ENCODE measurements at places on chromosomes 13 and 19. TPM values are rescaled to one million over a fixed set of nuclear protein-coding genes. Genes with fewer than 3 reads are reported as not detected.

The NOVA2 gene
- 13.5 TPM for total RNA-seq

The ZNF677 gene
- total RNA-seq, result 3.7 TPM

DNA sequence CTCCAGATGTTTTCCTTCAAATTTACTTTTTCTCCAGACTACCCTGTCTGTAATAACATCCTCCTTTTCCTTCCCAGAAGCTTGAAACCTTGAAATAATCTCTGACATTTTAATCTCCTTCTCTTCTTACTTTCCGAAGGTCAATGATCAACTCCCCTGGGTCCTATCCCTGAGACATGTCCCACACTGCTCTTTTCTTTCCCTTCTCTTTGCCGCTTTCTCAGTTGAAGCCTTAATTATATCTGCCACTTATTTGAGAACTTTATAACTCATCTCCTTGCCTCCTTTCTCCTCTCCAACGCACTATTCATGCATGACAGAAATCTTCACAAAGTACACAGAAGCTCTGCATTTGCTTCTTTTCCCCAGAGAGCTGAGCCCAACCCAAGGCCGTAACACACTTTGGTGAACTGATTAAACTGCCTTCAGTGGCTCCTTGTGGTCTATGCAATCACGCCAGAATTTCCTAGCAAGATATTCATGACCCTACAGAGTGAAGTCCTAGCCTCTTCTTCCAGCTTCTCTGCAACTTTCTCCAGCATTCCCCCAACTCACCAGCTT lies 9.2 kb upstream of the WASF3 start:
- no peak for ATAC-seq

- ATAC-seq, result no peak
Measured at GRCh38 chr19:3518659-3519058, 12.5 kb downstream of the FZR1 start.

The PPP1R13L gene
- 1.5 TPM for total RNA-seq

GRCh38 chr19:35757231-35757748 lies 461 bp upstream of the HSPB6 start:
- ATAC-seq, result peak; percentile 47

The KLK5 gene
- not detected for total RNA-seq

DNA sequence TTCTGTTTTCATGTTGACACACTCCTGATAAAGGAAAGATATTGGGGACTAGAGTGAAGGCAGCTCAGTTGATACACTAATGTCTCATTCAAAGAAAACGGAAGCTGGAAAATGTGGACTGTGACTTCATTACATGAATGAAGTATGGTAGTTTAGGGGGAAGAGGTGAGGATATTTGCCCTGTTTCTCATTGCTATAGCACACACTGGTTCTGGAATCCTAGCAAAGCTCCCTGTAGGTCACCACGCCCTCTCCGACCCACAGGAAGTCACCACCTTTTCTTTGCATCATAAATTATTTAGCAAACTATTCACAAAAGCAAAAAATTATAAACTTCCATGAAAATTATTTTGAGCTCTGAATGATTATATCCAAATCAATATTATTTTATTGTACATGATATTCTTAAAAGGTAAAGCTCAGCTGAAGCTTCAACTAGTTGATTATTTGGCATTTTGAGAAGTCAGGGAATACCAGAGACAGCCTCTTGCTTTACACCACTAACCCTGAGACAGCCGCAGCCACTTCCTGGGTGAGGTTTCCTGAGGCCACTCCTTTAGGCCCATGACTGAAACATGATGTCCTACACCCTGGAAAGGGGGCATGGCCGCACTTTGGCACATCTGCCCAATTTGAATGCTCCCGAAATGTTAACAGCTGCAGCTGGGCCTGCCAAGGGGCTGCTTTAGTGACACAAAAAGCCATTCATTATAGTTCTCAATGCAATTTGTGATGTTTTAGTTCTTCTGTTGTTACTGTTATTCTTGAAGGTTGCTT lies 50.0 kb upstream of the WDFY2 start:
- ATAC-seq, result peak; percentile 98

- no peak for ATAC-seq
Measured at GRCh38 chr13:60733933-60734332, 336.9 kb downstream of the TDRD3 start.

DNA sequence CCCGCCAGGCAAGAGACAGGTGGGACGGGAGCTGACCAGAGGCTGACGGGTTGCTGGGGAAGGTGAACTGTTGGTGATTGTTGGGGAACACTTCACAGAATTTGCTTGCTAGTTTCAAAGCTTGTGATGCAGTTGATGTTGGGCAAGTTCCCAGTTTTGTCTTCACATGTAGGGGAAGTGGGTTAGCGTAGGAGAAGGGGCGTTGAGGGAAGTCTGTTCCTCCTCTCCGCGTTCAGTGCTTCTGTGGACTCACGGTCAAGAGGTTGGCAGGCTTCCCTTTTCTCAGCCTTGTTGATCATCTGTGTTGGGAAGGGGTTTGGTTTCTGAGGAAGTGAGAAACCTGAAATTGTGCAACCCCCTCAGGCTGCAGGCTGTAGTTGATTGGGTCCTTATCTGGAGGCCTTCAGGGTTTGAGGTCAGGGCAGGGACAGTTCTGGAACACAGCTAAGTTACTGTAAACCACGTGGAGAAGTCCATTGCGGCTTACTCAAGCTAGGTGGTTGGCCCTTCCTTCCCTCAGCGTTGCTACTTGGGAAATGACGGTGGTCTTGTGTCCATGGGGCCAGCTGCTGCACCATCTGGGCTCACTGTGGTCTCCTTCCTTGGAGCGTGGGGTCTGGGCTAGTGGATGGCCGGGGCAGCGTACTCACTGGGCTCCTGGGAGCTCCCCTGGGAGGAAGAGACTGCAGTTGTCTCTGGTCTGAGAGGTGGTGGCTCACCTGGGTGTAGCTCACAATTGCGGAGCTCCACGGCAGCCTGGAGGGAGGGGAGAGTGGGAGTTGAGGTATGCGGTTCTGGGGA lies 7.5 kb downstream of the RPS9 start:
- ATAC-seq, result no peak

DNA sequence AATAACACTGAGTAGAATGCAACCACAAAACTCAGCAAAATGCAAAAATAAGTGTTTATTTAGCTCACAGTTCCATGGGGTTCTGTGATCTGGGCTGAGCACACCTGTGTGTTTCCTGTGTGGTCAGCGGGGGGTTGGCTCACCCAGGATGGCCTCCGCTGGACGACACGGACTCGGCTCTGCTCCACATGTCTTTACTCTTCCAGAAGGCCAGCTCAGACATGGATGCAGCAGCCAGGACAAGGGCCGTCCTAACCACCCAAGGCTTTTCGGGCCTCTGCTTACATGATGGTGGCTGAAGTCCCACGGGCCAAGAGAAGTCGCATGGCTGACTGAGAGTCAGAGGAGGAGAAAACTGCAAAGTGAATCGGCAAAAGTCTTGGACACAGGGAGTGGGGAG lies 153.5 kb upstream of the IRS2 start:
- ATAC-seq, result no peak

DNA sequence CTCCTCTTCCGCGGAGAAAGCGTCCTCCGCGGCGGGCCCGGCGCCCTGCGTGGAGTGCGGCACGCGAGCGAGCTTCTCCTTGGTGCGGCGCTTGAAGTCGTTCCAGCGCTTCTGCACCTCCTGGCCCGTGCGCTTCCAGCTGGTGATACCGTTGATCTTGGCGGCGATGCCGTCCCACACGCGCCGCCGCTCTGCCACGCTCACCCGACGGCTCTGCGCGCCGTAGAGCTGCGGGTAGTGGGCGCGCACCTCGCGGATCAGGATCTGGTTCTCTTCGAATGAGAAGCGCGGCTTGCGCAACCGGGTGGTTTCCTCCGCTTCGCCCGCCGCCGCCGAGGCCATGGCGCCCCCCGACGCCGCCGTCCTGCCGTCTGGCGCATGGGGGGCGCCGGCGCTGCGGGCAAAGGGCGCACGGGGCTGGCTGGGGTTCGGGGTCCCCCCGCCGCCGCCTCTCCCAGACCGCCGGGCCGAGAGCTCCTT lies 941 bp downstream of the MYPOP start:
- ATAC-seq, result no peak

DNA sequence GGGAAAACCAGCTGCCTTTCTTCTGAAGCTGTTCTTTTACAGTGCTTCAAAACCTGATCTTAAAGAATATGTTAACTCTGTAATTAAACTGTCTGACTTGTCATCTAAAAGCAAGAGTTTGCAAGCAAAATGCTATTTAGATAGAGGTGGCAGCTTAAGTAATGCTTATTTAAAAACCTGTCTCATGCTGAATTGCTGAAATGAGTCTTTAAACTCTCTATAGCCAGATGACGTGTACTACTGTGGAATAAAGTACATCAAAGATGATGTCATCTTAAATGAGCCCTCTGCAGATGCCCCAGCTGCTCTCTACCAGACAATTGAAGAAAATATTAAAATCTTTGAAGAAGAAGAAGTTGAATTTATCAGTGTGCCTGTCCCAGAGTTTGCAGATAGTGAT lies 22.9 kb downstream of the ITM2B start:
- no peak for ATAC-seq

The CGB5 gene
- total RNA-seq, result not detected

- ATAC-seq, result peak; percentile 56
Measured at GRCh38 chr13:50592412-50593155, 250.9 kb downstream of the DLEU7 start.

- ATAC-seq, result no peak
Measured at GRCh38 chr13:31957772-31958171, 73.8 kb upstream of the FRY start.

- no peak for ATAC-seq
Measured at GRCh38 chr13:46179491-46179908, 2.5 kb downstream of the LCP1 start.

- peak; percentile 17 for ATAC-seq
Measured at GRCh38 chr19:58544591-58545285, 874 bp downstream of the TRIM28 start.

The ZNF547 gene
- total RNA-seq, result 7.8 TPM

GRCh38 chr19:16336571-16336970 lies 11.9 kb downstream of the KLF2 start:
- ATAC-seq, result no peak

GRCh38 chr13:25803641-25804040 lies 248.2 kb downstream of the SHISA2 start:
- no peak for ATAC-seq

The GEMIN7 gene
- total RNA-seq, result 21.1 TPM

GRCh38 chr19:41478171-41478570 lies 35.2 kb downstream of the ERICH4 start:
- no peak for ATAC-seq

DNA sequence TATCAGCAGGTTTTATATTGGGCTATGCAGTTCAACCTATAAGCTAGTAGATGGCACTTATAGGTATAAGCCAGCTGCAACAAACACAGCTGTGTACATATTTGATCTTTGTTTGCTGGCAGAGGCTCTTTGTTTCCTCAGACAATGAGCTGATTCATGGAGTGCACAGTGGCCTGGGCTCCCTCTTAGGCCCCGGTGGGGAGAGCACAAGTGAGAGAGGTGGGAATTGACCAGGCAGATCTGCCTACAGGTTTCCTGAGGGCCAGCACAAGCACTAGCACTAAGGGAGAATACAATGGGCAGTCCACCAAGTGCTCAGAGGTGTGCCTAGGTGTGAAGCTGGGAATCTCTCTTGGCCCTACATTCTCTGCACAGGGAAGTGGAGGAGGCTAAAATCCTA lies 1390.7 kb downstream of the SLITRK5 start:
- ATAC-seq, result no peak

GRCh38 chr13:96672016-96672415 lies 322.3 kb downstream of the OXGR1 start:
- no peak for ATAC-seq

- ATAC-seq, result no peak
Measured at GRCh38 chr19:52307275-52307674, 10.3 kb downstream of the ZNF480 start.

- ATAC-seq, result no peak
Measured at GRCh38 chr13:97478247-97478646, 44.3 kb downstream of the RAP2A start.

DNA sequence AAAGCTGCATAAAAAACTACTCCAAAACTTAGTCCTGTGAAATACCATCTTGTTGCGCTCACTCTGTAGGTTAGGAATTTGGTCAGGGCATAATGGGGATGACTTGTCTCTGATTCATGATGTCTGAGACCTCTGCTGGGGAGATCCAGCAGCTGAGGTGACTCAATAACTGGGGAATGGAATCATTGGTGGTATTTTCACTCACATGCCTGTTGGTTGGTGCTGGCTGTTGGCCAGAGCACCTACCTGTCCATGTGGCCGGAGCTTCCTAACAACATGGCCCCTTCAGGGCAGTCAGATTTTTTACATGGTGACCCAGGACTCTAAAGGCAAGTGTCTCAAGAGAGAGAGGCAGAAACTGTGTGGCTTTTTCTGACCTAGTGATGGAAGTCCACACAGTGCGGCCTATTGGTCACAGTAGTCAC lies 7.4 kb upstream of the ESD start:
- no peak for ATAC-seq
